A549 treated with GW870086 at 1 μM for 4 hours (cell line): ENCODE measurements at places on chromosomes 12 and 14. TPM values are rescaled to one million over a fixed set of nuclear protein-coding genes. Genes with fewer than 3 reads are reported as not detected.

The TEX52 gene
- total RNA-seq = not detected in 5 replicates

The GZMB gene
- total RNA-seq = not detected in 5 replicates

The ANKRD33 gene
- not detected in 5 replicates for total RNA-seq

The FAM222A gene
- 3.5 to 5.7 TPM (median 5.1 TPM) in 5 replicates for total RNA-seq

The MYG1 gene
- total RNA-seq = 73.5 to 107 TPM (median 90.2 TPM) in 5 replicates

The INSM2 gene
- total RNA-seq = 0.03 to 0.11 TPM (median 0.05 TPM) in 3 of 5 replicates, not detected in the others

The CLEC1B gene
- total RNA-seq = not detected in 5 replicates

The RD3L gene
- total RNA-seq = not detected in 5 replicates

The GUCY2C gene
- total RNA-seq = 0.03 TPM in 1 of 5 replicates, not detected in the others

The KRT77 gene
- not detected in 5 replicates for total RNA-seq

The TMEM253 gene
- 0.58 to 1.1 TPM (median 0.85 TPM) in 5 replicates for total RNA-seq

The EEF1AKMT3 gene
- 4.8 to 6.8 TPM (median 5.0 TPM) in 5 replicates for total RNA-seq

The ACSM4 gene
- total RNA-seq = not detected in 5 replicates

The CFAP54 gene
- total RNA-seq = 0.79 to 1.4 TPM (median 1.2 TPM) in 5 replicates
